Calu3 (cell line): ENCODE measurements at places on chromosomes 4 and X. TPM values are rescaled to one million over a fixed set of nuclear protein-coding genes. Genes with fewer than 3 reads are reported as not detected.

DNA sequence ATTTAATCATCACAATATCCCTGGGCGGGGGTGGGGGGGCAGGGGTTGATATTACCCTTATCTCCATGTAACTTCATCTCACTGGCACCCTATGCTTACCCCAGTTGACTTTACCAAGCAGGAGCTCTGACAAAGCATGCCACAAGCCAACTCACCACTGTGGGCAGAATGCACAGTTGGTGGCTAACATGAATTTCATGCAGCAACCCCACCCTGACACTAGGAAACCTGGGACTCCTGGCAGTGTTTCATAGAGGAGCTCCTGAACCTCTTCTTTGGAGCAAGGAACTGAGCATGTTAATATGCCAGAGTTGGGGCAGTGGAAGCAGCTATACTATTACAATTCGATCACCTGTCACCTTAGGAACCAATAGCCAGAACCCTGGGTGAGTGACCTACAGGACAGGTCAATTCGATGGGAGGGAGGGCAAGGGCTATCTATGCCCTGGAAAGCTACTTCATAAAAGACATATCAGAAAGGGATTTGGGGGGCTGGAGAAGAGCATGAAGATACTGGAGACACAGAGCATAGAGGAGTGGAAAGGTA, 97.2 kb upstream of the ACSL4 start:
- DNase-seq, result no peak

DNA sequence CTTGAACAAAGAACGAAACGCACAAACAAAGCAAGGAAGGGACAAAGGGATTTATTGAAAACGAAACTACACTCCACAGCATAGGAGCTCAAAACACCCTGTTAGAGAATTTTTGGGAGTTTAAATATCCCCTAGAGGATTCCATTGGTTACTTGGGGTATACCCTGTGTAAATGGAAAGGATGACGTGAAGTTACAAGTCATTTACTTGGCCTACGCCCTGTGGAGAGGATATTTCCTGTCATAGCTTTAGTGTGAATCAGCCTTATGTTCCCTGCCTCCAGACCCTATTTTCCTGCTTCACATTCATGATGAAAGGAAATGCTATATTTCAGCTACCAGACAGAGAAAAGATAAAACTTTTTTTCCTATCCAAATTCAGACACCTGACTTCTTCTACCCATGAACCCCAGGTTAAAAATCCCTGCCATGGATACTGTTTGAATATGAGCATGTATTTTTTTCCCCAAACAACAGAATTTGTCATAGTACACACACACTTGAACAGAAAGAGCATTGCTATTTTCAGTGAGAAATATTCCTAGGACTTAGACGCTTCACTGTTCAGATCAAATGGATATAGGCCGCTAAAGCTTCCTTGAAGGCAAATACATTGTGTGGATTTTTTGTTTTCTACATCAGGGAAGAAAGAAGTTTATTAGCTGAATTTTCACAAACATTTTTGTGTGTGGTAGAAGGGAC, 20.4 kb downstream of the PIN4 start:
- DNase-seq, result no peak

- DNase-seq, result no peak
Measured at GRCh38 chr4:6591313-6591712, 16.3 kb downstream of the MAN2B2 start.

DNA sequence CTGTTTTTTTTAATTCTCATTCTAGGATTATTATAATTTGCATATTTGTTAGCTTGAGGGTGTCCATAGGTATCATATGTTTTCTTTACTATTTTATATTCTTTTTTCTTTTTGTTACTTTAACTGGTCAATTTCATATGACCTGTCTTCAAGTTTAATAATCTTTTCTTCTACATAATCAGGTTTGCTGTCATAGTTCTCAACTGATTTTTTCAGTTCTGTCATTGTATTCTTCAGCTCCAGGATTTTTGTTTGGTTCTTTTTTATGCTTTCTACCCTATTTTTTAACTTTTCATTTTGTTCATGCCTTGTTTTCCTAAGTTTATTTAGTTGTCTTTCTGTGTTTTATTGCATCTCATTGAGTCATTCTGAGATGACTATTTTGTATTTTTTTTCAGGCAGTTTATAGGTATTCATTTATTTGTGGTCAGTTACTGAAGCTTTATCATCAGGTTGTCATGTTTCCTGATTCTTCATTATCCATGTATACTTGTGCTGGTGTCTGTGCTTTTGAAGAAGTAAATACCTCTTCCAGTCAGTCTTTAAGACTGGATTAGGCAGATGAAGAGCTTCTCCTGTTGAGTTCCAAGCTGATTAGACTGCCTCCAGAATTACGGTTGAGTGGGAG, 220.3 kb upstream of the VEGFC start:
- no peak for DNase-seq

The BDH2 gene
- 8.1 and 15.2 TPM in 2 replicates for total RNA-seq

The WNK3 gene
- total RNA-seq, result not detected in 2 replicates
